Germinal center (tissue), 1 donor: ENCODE measurements at places on chromosomes 4 and X.

GRCh38 chrX:68196939-68197791 lies 236.1 kb downstream of the OPHN1 start:
- DNase-seq: peak; percentile 8

- DNase-seq: no peak
Measured at GRCh38 chrX:151789179-151789800, 54.7 kb downstream of the CNGA2 start.

- no peak for DNase-seq
Measured at GRCh38 chr4:141046255-141046654, 87.0 kb downstream of the RNF150 start.

GRCh38 chr4:169715826-169716225 lies 41.9 kb downstream of the HPF1 start:
- no peak for DNase-seq

DNA sequence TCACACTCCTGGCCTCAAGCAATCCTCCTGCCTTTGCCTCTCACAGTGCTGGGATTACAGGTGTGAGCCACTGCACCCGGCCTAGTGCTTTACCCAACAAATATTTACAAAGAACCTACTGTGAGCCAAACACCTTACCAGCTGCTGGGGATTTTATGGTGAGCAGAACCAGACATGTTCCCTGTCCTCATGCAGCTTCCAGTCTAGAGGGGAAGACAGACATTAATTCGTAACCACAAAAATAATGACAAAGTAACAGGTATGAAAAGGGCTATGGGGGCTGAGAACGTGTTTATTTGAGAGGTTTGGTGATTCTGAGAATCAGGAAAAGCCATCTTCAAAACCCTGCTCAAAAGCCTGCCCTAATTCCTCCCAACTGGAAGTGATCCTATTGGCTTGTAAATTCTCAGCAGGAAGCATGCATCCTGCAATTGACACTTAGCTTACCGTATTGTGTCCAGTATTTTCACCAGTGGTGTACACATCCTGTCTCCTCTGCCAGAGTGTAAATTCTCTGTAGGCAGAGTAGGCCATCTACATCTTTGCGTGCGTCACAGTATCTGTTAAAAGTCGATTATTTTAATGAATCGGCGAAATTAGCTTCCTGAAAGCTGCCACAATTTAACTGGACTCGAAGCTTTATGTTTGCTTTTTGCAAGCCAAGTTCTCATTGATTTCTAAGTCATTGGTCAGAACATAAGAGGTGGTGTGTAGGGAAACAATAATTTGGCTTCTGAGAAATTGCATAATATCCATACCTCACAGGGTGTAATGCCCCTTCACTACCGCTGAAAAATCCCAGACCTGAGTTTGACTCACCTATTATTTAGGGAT lies 67.0 kb downstream of the TMEM156 start:
- no peak for DNase-seq

DNA sequence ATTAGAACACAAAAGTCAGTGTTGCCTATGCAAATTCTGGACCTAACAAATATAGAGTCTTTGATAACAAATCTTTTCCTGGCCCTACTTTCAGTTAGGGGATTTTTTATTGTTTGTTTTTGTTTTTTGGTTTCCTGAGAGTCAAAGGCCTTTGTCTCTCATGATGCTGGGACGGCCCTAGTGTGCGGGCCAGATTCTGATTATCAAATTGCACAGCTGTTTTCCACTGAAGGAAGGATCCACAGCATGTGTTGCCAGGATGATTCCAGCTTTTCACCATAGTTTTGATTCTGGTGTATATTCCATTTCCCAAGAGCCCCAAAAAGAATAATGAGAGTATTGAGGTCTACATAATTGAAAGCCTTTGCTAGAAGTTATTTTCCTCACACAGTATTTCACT lies 248.2 kb downstream of the CAMK2D start:
- DNase-seq: no peak

- peak; percentile 12 for DNase-seq
Measured at GRCh38 chrX:14032406-14032805, 2.7 kb upstream of the GEMIN8 start.

GRCh38 chr4:125956276-125956675 lies 641.5 kb downstream of the FAT4 start:
- DNase-seq: no peak

- DNase-seq: peak; percentile 85
Measured at GRCh38 chr4:52659001-52659721, at the start of gene USP46. Gene USP46, minus strand, starts transcription at chr4:52659301. Its CDS starts 151 bp downstream, at chr4:52659150.

DNA sequence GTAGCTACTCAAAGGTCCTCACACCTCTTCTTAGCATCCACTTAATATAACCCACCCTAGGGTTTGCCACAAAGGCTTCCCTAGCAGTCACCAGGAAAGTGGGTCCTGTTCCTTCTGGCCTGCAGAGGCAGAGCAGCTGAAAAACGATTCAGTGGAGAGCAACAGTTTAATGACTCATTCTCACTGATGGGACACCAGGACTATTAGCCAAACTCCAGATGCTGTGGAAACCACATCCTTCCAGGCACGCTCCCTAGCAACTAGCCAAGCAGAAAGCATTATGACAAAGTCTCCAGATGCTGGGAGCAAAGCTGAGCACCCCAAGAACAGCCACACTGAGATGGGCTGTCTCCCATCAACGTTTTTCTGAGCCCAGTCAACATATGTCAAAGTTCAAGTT lies 30.3 kb upstream of the UTP14A start:
- DNase-seq: no peak

DNA sequence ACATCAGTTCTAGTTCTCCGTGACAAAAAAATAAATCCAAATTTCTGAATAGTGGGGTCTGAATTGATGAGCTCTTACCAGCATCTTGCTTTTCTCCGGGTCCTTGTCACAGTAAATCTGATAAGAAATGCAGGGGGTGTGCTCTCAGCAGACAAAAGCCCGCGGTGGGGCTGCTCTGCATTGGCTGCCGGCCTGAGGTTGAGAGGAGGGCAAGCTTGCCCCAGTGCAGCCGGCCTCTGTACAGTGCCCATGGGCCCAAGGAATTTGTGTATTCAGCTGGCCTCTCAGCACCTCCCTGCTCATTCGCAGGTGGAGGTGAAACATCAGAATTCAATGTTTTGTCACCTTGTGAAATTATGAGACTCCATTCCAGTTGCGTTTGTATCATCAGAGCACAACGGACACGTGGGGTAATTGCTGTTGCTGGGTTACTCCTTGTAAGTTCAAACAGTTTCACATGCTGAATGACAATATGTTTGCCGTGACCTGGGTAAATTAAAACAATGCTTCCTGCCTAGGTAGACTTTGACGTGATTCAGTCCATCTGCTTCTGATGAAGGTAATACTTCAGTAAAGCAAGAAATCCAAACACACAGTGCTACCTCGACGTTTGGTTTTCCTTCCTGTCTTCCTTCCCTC lies 596.4 kb downstream of the MID1IP1 start:
- no peak for DNase-seq

DNA sequence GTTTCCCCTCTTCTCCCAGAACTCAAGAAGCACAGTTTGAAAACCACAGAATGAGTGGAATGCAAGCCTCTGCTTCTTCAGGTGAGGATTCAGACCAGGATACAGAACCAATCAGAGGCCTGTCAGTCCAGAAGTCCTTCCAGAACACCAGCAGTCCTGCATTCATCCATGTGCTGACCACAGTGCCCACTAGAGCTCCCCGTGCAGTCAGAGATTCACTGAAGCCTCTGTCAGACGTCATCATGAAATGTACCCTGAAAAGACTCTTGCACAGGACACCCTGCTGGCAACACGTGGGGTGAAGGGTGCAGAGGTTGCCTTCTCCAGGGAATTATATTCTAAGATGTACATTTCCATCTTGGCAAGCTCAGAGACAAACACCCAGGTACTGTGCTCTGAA lies 75.9 kb upstream of the LSM6 start:
- DNase-seq: no peak

GRCh38 chr4:2861631-2862436 lies 18.2 kb downstream of the ADD1 start:
- no peak for DNase-seq

GRCh38 chr4:190020790-190021717 lies 6.0 kb downstream of the FRG2 start:
- peak; percentile 37 for DNase-seq

- DNase-seq: no peak
Measured at GRCh38 chrX:37846558-37846933, 825 bp downstream of the DYNLT3 start.

- no peak for DNase-seq
Measured at GRCh38 chr4:136908122-136908521, 624.2 kb downstream of the PCDH18 start.

DNA sequence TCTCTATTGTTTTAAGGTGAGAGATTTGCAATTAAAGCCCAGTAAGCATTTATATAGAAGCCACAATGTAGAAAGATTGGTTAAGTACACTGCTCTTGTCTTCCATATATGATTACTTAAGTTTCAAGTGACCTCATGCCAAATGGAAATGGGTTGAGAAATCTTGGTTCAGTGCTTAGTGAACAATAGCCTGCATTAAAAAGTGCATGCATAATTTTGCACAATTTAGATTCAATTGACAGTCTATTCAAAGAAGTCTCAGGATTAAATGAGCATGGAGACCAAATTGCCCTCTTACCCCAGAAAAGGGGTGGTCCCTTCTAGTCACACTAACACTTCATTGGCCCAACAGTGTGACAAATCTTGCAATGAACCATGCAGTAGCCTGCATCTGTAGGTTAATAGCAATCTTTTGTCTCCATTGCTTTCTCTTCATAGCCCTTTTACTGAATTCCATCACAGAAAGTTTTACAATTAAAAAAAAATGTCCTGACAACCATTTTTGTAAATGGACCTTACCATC lies 93.6 kb downstream of the HHIP start:
- no peak for DNase-seq

GRCh38 chr4:156503119-156503518 lies 468.5 kb downstream of the PDGFC start:
- DNase-seq: no peak

DNA sequence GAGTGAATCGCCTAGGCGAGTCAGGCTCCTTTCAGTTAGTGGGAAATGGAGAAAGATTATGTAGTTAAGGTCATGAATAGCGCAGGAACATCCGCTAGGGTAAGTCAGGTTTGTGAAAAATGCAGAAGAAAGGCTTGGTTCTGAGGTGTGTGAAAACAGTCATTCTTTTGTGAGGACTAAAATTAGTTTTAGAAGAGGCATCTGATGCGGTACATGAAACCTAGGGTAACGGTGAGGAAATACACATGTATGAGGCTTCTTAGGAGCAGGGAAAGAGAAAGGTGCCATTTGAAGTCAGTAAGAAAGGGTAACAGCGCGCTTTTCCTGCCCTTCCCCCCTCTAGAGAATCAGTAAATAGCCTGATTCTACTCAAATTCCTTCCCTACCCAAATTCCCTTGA lies 570 bp upstream of the RNF128 start:
- no peak for DNase-seq

GRCh38 chr4:113823291-113823659 lies 61.7 kb upstream of the CAMK2D start:
- DNase-seq: no peak

GRCh38 chr4:7693711-7694110 lies 245.9 kb downstream of the AFAP1 start:
- no peak for DNase-seq

DNA sequence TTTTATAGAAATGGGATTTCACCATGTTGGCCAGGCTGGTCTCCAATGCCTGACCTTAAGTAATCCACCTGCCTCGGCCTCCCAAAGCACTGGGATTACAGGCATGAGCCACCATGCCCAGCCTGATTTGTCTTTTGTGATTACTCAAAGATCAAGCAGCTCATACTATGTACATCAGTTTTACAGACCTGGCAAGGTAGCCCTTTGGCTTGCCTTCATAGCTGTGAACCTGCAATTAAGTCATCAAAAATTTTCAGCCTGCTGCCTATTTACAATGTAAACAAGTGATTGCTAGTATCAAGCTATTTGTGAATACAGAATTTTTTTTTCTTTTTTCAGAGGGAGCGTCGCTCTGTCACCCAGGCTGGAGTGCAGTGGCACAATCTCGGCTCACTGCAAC lies 46.2 kb downstream of the GSX2 start:
- no peak for DNase-seq

- DNase-seq: no peak
Measured at GRCh38 chr4:986428-986878, 391 bp upstream of the IDUA start.

- no peak for DNase-seq
Measured at GRCh38 chr4:111214371-111214770, 591.5 kb upstream of the PITX2 start.

DNA sequence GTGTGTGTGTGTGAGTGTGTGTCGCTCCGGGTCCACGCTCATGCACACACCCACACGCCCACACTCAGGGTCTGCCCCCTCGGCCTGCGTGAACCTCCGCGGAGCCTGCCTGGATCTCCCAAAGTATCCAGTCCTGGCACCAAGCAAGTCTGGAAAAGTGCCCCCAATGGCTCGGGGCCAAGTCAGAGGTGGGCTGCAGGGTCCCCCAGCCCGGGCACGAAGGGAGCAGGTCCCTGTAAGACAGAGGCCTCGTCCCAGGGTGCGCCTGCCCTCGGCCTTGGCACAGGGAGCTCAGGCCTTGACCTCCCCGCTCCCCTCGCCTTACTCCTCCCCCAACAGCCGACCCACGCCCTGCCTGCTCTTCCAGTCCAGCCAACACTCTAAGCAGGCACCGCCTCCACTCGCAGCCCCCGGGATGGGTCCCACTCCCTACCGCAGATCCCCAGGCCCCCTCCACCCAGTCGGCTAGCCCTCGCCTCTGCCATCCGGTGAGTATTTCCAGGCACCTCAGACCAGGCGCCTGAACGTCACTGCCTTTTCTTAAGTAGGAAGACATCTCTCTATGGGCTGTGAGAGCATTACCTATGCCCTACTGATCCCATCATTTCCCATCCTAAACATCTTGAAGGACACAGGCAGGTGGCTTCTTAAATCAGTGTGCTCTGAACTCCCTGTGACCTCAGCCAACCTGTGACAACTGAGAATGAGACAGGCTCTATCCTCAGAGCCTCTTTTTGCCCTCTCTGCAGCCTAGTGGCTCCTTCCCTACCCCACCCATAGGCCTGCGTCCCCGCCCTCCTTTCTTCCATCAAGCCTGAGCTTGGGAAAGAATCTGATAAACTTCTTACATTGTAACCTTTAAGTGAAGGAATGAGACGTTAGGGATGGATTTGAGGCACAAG lies 704 bp downstream of the FAM114A1 start:
- no peak for DNase-seq

- DNase-seq: no peak
Measured at GRCh38 chr4:52576961-52577623, 82.0 kb downstream of the USP46 start.

GRCh38 chr4:84681486-84682274 lies 98.8 kb downstream of the CDS1 start:
- no peak for DNase-seq
